Kasumi-1 (cell line): ENCODE measurements at places on chromosomes 16 and 17.

DNA sequence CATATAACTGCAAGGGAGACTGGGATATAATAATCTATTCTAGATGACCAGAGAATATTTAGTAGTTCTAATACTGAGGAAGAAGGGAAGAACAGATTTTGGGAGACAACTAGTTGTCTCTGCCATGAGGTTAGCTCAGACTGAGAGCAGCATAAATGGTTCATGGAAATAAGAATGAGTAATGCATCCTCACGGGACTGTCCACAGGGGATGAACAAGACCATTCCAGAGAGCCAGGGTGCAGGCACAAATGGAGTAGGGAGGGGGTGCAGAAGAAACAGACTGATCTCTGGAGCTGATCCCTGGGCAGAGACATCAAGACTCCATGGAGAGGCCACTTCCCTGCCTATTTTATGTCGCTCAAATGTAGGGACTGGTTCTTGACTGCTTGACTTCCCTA is 30.4 kb downstream of the NLRC5 start:
- DNase-seq: no peak

DNA sequence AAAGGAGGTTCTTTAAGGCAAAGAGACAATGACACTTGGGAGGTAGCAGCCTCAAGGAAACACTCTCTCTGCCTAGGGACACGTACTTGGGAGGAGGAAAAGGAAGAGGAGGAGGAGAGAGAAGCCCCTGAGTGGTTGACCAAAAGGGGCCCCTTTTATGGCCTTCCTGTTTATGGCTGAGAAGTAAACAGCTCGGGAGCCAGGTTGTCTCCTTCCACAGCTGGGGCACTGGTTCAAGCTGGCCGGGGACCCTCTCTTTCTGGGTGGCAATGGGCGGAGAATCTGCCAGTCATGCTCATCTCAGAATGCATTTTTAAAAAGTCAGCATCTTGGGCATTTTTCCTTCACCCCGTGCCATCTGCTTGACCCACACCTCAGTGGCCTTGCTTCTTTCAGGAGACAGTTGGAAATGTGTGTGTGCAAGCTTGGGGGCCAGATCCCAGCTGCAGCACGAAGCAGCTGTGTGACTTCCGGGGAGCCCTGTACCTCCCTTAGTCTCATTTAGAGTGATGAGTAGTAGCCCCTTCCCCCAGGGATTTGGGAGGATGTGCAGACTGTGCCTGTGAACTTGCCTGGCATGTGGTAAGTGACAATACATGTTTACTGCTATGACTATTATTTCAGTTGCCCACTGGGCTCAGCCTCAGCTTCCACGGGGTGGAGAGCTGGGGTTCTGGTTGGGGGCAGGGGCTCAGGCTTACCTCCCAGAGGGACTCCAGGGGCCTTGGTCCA is 33.8 kb upstream of the SALL1 start:
- no peak for DNase-seq

DNA sequence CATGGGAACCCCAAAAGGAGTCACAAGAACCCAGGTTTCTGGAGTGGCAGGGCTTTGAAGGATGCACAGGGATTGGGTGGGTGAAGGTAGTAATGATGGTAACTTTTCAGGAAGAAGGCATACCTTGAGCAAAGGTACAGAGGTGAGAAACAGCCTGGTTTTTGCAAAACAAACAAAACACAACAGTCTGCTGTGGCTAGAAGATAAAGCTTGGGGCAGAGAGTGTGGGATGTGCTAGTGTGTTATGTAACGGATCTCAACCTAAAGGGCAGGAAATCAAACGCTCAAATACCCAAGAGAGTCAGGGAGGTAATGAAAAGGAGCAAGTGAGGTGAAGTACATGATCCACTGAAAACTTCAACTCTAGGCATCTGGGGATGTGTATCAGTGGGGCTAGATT is 4.6 kb downstream of the PTGES3L start:
- DNase-seq: no peak

DNA sequence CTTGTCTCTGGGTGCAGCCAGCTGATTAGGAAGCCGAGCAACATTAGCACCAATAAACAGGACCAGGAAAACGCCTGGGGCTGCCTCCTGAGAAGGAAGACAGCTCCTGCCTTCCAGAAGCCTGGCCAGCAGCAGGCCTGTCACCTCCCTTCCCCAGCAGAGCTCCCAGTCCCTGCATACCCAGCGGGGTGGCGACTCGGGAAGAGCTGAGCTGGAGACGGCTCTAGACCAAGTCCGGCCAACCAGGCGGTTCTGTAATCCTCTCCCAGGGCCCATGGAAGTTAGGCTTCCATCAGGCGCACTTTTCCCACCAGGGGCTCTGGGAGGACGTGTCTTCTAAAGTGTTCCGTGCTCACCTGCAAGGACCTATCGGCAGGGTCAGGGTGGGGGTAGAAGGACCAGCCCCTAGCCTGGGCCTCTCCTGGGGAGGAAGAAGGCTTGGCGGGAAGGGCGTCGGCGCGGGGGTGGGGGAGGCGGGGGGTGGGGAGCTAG is 12.0 kb upstream of the CLUH start:
- no peak for DNase-seq

- DNase-seq: no peak
Measured at GRCh38 chr16:24002619-24003018, 166.8 kb downstream of the PRKCB start.

DNA sequence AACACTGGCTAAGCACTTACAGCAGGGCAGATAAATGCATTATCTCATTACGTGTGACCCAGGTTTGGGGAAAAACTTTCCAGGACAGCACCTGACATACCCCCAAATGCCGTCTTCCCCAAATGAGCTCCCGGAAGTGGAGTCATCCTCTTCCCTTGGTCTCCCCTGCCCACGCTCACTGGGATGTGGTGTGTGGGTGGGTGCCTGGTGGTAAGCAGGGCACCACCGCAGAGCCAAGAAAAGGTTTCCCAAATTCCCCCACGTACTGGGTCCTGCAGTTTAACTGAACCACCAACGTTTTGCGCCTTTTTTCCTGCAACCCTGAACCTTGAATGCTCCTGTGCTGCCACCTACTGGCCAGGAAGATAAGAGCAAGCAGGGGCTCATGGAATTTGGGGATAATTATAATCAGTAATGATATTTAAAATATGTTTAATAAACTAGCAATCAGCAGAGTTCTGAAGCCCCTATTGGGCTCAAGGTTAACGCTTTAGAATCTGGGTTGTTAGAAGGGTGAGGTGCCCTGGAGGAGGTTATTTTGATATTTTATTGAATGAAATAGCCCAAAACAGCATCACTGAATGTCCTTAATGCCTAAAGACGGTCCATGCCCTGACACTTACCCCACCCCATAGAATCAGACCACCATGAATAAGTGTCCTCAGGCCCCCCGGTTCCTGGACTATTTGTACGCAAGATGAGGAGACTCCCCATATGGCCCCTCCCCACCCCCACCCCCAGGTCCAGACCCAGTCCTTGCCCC is 8.0 kb downstream of the SPPL2C start:
- peak; percentile 62 for DNase-seq

DNA sequence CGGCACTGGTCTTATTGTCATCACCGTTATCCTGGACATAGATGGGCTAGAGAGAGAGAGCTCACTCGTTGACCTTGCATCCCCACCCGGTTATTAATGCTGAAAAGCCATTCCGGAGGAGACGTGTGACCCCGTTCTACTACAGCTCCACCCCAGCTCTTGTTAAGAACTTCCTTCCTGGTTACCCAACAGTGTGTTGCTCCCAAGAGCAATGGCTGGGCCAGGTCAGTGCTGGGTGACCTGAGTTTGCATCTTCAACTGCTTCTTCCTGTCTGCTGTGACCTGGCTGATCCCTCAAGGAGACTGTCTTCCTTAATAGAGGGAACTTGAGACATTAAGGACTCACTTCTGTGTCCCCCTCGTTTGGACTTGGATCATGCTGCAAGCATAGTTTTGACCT is 96.1 kb upstream of the SDK2 start:
- no peak for DNase-seq
